Renal cortex interstitium (tissue), 15 donors: ENCODE measurements at places on chromosomes 2 and 18.

- DNase-seq = no peak
Measured at GRCh38 chr2:121625953-121626352, 23.3 kb downstream of the CLASP1 start.

GRCh38 chr2:130853391-130853790 lies 16.7 kb downstream of the ARHGEF4 start:
- DNase-seq = no peak

DNA sequence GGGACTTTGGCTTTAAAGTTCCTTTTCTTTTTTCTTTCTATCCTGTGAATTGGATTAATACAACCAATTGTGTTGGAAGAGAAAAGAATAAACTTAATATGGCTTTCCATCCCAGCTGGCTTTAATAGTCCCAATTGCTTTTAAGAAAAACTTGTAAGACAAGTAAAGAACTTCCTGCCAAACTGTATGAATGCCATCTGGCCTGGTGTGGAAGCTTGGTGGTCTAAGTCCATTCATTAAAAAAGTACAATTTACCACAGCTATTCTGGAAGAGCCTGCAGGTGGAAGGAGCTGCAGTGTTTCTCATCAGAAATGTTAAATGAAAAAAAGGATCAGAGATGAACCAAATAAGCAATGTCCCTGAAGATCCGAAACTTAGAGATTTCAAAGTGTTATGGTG lies 103.9 kb downstream of the KLHL14 start:
- no peak for DNase-seq

DNA sequence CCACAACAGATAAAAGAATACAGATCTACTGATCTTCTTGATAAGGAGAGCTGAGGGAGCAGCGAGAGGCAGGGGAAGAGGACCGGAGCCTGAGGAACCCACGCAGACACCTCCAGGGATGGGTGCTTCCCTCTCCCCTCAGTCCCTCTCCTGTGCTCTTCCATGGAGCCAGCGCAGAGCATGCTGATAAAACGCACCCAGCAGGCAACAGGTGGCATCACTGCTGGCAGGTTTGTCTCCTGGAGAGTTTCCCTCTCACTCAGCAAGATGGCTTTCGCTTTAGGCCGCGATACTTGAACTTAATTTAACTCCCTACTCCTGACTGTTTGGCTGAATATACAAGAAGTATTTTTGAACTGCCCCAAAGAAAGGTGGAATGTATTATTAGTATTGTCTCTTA lies 163.0 kb upstream of the REV1 start:
- no peak for DNase-seq

GRCh38 chr2:15359716-15360531 lies 201.2 kb downstream of the NBAS start:
- DNase-seq = no peak

DNA sequence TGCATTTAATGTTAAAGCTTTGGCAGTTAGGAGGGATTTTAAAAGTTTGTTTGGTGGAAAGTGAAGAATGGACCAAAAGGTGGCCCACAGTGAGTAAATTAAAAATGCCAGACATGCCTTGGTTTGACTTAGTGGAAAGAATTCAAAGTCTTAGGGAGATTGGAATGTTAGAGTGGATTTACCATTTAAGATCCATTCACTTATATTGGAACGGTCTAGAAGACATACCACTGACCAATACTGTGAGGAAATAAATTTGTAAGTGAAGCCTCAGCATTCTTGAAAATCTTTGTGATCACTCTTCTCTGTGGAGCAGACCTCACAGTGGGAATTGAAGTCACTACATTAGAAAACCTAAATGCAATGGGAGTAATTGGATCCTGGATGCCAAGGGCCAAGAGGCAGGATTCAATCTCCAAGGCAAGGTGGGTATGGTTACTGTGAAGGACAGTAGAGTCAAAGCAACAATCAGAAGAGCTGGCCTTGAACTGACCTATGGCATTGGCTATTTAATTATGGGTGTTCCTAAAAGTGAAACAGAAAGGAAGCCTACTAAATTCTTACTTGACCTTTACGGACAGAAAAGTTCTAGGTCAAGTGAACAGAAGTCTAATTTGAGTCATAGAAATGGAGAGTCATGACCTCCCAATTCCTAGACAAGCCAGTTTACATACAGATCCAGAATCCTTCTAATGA lies 40.2 kb upstream of the VRK2 start:
- no peak for DNase-seq

DNA sequence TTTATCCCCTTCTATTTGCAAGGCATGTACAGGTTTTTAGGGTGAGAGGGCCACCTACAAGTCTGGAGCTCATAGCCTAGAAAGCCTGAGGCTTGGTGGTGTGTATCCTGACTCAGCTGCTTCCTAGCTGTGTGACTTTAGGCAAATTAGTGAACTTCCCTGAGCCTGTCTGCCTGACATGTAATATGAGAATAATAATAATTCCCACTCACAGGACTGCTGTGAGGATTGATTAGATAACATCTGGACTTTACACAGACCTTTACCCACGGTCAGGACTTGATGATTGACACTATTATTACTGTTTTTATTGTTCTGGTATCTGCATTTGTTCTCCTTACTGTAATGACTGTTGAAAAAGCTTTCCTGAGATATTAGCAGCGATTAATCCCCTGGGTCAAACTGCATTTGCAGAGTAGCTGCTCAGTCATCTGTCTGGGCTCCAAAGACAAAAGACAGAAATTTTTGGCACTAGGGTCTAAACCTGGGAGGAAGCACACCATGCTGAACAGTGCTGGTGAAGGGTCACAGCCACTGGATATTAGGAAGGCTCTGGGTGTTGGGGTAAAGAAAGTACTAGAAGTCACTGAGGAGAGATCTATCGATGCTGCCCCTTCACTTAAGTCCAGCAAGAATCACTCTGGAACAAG lies 276.5 kb upstream of the FN1 start:
- DNase-seq = no peak

GRCh38 chr2:3602553-3603339 lies 7.8 kb downstream of the COLEC11 start:
- DNase-seq = no peak

DNA sequence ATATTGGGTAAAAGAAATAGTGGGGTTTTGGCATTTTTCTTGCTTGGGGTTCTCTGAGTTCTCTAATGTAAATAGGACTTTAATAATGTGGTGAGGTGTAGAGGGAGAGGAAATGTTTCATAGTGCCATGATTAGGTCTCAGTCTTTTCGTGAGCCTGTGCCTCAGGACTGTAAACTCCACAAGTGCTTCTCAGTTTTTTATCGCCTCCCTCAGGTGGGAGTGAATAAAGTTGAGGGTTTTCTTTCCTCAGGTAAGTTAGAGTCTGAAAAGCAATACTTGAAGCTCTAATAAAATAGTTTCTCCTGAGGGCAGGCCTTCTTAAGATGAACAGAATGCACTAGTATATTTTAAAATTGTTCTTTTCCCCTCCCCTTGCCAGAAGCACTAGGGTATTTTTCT lies 243.1 kb upstream of the SETBP1 start:
- no peak for DNase-seq

GRCh38 chr2:195486987-195487644 lies 169.9 kb upstream of the SLC39A10 start:
- DNase-seq = no peak

- no peak for DNase-seq
Measured at GRCh38 chr18:79531386-79531785, 135.7 kb downstream of the NFATC1 start.

- no peak for DNase-seq
Measured at GRCh38 chr2:27989149-27989548, 98.6 kb downstream of the BABAM2 start.

GRCh38 chr18:60059216-60059615 lies 159.4 kb downstream of the PMAIP1 start:
- DNase-seq = no peak

- DNase-seq = no peak
Measured at GRCh38 chr18:46562674-46563192, 94.3 kb downstream of the LOXHD1 start.

- DNase-seq = no peak
Measured at GRCh38 chr18:71370095-71370494, 1081.2 kb downstream of the SOCS6 start.

DNA sequence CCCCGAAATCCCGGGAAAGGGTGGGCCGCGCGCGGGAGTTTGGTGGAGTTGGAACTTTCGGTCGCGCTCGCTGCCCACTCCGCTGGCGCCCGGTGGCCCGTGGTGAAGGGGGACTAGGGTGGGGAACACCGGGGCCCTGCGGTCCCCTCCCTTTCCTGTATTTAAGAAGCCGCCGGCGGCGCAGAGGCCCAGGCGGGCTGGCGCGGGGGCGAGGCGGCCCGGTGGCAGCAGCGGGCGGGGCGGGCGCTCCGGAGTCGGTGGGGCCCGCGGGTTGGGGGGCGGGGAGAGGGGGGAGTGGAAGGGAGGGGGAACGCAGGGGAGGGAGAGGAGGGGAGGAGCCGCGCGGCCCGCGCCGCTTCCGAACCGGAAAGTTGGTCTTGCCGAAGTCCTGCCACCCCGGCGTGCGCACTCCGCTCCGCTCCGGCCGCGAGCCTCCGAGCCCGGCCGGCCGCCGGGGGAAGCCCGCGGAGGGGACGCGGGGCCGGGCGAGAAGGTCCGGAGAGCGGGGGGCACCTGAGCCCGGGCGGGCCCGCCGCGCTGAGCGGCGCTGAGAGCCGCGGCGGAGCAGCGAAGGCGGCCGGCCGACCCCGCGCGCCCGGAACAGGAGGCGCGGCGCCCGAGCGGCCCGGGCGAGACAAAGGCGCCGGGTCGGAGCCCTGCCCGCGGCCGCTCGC lies 425 bp upstream of the SALL3 start:
- no peak for DNase-seq

DNA sequence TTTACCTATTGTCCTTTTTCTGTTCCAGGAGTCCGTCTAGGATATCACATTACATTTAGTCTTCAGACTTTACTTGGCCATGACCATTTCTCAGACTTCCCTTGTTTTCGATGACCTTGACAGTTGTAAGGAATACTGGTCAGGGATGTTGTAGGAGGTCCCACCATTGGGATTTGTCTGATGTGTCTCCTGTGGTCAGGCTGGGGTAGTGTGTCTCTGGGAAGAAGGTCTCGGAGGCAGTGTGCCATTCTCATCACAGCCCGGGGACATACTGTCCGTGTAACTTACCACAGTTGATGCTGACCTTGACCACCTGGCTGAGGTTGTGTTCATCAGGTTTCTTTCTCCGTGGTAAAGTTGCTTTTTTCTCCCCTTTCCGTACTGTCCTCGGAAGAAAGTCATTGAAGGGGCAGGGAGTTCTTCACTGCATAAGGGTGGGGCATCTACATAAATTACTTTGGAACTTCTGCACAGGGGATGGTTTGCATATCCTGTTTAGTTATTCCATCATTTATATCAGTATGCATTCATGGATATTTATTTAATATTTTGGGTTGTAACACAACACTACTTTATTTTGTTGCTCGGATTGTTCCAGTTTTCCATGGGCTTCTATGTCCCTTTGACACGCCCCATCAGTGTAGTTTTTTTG lies 41.2 kb downstream of the ZNF532 start:
- no peak for DNase-seq

DNA sequence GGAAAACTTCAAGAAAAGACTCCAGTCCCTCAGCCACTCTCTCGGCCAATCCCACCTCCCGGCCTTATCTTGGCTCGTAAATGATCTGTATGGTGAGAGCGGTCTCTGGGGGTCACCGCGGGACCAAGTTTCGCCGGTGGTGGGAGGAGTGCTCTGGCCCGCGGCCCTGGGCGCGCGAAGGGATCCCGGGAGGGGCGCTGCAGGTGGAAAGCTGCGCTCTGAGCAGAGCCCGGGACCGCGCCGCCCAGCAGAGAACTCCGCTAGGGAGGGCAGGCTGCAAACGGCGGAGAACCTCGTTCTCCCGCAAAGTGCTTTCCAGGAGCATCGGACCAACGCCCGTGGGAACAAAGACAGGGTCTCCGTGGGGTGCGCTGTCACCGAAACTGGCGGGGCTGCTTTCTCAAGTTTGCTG lies 622 bp downstream of the LRP2 start:
- no peak for DNase-seq

- DNase-seq = no peak
Measured at GRCh38 chr2:17538022-17538843, 2.3 kb upstream of the VSNL1 start.

DNA sequence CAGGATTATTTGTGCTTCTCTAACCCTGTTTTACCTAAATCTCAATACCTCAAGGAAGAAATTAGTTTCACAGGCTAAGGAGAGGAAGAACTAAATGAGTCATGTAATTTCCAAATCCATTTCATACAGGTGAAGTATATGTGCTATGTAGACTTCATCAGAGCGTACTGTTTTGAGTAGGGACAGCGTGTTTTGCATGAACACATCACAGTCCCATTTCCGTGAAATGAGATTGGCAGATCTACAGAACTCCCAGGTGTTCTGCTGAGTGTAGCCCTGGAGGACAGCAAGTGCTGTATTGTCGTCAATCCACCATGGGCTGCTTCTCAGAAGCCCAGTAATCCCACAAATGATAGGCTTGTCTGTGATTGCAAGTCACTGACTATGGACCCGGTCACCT lies 97.7 kb downstream of the XRCC5 start:
- DNase-seq = no peak

- DNase-seq = no peak
Measured at GRCh38 chr2:212032032-212032431, 506.6 kb downstream of the ERBB4 start.

GRCh38 chr2:85485815-85486214 lies 53.2 kb upstream of the MAT2A start:
- no peak for DNase-seq

- no peak for DNase-seq
Measured at GRCh38 chr2:191465766-191466420, 212.0 kb upstream of the NABP1 start.

GRCh38 chr2:62398356-62398755 lies 107.6 kb downstream of the TMEM17 start:
- DNase-seq = no peak

- DNase-seq = no peak
Measured at GRCh38 chr18:37844209-37844970, 278.8 kb upstream of the CELF4 start.

DNA sequence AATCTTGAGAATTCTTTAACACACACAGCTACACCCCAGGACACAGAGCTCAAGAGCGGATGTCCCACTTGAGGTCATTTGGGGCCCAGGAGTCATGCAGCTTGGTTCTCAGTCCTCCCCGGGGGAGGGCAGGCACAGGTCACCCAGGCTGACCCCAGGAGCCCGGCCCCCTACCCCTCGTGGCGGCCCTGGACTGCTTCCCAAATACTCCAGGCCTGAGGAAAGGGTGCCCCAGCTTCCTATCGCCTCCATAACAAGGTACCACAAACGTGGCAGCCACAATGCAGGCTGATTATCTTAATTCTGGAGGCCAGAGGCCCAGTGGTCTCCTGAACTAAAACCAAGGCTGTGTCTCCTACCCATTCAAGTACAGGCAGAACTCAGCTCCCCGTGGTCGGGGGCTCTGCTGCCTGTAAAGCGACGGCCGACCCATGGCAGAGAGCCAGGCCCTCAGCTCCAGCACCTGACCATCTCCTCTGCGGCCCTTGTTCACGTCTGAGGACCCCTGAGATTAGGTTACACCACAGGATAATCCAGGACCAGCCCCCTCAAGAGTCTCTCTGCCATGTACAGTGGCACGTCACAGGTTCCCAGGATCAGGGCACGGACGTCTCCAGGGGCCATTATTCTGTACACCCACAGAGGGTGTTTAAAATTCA lies 10.5 kb downstream of the SLC66A2 start:
- DNase-seq = no peak

DNA sequence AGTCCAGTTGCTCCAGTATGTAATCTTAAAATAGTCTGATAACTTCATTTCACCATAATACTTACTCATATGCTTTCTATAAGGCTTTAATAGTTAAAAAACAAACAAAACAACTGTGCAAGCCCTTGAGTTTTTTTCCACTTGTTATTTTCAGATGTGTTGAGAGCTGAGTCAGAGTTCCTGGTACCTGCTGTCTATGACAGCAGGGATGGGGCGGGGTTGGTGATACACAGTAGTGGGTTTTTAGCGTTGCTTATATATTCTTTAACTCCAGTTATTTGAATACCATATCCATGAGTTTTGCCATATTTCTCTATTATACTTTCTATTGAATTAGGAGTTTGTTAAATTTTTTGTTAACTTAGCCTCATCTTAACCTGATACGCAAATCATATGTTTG lies 5.0 kb downstream of the NAPG start:
- DNase-seq = no peak
